ENCODE measurements at places on chromosomes 2 and 18.

DNA sequence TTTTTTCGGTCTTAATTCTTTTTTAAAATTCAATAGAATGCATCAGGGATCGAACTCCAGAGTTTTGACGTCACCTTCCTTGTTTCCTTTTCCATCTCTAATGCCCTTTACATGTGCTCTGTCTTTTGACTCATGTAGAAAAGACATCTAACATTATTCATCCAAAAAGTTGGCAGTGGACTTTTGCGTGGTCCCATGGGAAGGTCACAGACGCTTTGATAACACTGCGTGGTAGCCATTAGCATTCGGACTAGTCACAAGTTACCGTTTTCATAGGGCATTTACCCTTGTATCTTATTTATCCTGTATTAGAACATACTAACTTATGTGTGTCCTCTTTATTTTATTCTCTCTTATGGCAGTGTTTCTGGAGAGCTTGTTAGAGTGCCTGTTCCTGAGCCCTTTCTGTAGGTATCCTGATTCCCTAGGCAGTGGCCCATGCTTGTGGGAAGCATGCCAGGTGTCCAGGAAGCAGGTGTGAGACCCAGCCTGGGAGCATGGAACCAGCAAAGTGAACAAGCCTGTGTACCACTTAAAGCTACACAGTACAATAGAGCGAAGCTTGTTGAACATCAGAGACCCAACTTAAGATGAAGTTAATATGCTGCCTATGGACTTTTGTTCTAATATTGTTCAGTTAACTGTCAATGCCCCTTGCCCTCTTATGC is 73.6 kb upstream of the RBM44 start:
- no peak for DNase-seq

GRCh38 chr2:117693154-117693553 is 121.3 kb upstream of the DDX18 start:
- DNase-seq: no peak

GRCh38 chr18:69895066-69896047 is 52.3 kb downstream of the CD226 start:
- DNase-seq: no peak

DNA sequence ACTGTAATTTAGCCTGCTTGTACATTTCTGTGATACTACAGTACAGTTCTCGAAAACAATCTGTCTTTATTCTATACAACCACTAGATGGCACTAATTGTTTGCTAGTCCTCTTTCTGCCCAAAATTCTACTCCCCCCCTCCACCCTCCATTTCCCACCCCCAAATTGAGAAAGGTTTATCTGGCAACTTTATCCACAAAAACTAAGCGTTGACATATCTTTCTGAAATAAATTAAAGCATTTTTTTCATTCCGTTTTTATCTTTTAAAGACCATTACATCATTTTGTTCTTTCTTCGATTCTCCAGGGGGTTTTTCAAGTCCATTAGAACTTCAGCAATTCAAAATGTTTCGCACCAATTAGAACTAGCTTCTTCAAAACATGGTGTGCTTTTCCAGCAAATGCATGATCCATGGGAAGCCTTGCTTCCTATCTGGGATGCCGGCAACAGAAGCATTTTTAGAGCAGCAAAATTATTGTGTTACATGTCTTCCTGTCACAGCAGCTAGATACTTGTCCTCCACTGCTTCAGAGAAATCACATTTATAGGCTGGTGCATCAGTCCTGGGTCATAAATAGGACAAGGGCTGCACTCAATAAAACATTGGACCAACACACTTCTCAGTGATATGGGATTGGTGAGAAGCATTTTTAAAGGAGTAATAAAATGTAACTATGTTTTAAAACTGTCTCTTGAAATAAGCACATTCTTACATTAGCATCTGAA is 241.3 kb downstream of the PAX3 start:
- DNase-seq: no peak

GRCh38 chr2:36452260-36452659 is 96.7 kb downstream of the CRIM1 start:
- DNase-seq: no peak

GRCh38 chr2:239495791-239496233 is 95.0 kb upstream of the HDAC4 start:
- DNase-seq: no peak

DNA sequence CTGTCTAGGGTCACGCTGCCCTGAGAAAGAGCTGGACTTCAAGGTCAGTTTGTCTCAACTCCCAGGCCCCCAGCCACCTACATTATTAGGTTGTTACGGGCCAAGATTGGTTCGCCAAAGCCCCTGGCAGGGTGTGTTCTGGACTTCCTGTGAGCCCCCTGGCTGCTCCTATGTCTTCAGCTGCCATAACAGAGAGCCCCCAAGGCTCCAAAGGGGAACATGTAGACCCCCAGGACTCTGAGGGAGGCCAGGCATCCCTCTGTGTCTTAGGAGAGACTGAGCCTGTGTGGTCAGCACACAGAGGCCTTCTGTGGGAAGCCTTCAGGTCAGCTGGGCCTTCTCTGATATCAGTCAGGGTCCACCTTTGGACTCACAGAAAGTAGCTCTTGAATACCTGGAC is 58.3 kb downstream of the INHBB start:
- DNase-seq: no peak

DNA sequence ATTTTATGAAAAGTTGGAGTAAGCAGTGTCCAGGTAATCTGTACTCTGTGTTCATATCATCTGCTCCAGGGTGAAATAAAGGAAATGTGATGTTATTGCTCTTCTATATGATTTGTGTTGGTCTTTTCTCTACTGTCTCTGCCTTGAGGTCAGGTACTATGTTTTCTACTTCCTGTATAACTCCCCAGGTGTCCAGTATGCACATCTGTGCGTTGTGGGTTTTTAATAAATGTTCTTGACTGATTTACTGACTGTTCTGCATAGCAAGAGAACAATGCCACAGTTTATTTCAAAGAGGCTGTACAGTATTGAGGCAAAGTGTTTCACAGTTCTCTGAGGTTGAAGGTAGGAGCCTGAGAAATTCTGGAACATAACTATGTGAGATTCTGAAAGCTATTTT is 89.7 kb downstream of the BABAM2 start:
- DNase-seq: no peak

DNA sequence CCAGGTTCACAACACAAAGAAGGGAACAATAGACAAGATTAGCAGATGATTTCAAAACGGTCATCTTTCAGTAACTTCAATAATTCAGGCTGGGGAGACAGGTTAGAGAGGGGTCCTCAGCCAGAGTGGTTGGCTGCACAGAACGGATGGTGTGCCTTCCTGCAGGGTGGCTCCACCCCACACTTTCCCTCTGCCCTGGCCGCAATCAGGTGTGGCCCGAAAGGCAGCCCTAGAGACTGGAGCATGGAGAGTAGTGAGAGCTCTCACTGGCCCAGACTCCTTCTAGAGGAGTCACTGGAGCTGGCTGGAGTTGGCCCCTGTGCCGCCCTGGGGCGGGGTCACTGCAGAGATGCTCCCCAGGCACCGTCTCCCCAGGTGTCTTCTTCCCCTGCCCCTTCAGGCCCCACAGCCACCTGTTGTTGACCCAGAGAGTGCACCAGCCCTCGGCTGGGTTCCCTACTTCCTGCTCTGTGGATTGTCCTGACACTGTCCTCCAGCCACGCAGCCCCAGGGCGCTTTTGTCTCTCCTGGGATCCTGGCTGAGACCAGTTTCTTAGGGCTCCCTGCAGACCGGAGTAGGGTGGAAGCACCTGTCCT is 126.8 kb downstream of the PXDN start:
- DNase-seq: no peak

GRCh38 chr2:134140251-134140661 is 113.6 kb upstream of the MGAT5 start:
- DNase-seq: no peak

- DNase-seq: no peak
Measured at GRCh38 chr2:43814711-43815110, 23.9 kb downstream of the ABCG5 start.
